Bronchial epithelial cell (primary cell): ENCODE measurements at places on chromosomes 3 and 15.

DNA sequence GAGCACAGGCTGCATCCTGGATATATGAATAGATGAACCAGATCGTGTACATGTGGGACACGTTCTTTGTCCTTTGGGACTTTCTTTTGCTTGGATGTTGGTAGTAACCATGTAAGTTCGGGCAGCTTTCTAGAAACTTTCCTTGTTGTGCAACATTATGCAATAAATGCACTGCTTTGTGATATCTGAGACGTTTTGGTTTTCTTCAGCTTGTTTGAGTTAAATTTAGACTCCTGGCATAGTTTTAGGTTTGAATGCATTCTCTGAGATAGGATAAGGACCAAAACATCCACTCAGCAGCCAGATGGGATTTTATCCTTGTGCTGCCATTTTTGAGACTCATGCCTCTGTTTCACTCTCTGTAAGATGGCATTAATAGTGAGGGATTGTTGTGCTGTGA, 158.9 kb downstream of the IGF1R start:
- DNase-seq: no peak

- no peak for DNase-seq
These were observed 261.4 kb downstream of the GBE1 start for GRCh38 chr3:81500039-81500438.

GRCh38 chr3:171526146-171526545, 65.9 kb upstream of the TNIK start:
- peak; percentile 49 for DNase-seq

DNA sequence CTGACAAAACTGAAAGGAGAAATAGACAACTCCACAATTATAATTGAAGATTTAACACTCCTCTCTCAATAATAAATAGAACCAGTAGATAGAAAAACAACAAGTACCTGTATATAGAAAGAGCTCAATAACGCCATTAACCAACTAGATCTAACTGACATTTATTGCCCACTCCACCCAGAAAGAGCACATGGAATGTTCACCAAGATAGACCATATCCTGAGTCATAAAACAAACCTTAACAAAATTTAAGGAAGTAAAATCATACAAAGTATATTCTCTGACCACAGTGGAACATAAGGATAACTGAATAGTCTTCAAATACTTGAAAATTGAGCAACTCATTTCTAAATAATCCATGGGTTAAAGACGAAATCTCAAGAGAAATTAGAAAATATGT, 25.1 kb downstream of the KBTBD12 start:
- DNase-seq: no peak

DNA sequence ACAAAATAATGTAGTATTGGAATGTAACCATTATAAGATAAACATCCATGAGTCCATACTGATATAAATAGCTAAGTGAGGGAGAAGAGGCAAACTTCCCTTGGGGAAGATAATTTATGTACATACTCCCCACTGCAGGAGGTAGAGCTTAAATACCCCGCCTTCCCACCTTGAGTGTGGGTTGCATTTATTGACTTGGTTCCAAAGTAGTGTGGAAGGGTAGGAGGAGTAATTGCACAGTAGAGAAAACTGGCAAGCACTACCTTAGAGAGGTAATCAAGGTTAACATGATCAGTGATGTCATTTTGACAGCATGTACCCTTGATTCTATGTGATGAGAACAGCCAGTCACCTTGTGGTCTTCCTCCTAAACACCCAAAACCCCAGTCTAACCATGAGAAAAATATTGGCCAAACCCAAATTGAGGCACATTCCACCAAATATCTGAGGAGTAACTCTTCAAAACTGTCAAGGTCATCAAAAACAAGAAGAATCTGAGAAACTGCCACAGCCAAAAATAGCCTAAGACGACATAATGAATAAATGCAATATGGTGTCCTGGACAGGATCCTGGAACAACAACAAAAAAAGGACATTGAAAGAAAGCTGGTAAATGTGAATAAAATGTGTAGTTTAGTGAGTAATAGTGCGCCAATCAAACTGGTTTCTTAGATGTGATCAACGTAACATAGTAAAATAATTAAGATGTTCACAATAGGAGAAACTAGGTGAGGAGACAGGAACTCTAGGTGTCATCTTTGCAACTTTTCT, 774 bp upstream of the CNOT10 start:
- no peak for DNase-seq

- no peak for DNase-seq
These were observed 384.8 kb downstream of the RBMS3 start for GRCh38 chr3:29665688-29666087.

DNA sequence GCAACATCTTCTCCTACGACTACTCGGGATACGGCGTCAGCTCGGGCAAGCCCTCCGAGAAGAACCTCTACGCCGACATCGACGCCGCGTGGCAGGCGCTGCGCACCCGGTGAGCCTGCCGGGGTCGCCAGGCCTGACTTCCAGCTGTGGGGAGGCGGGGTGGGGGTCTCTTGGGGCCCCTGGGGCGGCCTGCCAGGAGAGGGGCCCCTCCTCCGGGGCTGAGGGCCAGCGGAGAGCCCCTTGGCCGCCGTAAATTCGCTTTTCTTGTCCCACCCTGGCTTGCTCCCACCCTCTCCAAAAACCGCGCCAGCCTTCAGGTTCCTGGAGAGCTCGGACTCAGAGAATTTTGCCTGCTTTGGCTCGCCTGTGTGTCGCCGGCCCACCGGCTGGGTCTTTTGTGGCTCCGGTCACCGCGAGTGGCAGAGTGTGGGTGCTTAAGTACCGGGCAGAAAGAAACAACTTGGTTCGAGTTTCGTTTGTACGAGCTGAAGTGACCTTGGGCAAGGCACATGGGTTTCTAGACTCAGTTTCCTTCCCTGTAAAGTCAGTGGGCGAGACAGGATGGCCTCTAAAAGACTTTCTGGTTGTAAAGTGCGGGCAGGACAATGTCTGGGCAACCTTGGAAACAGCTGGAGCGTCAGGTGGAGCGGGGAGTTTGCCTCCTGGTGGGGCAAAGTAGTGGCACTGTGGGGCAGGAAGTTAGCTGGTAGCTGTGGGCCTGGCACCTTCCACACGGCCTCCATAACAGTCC, 976 bp downstream of the ABHD17C start:
- peak; percentile 51 for DNase-seq

GRCh38 chr3:46714728-46715506, 2.8 kb downstream of the PRSS50 start:
- DNase-seq: no peak

DNA sequence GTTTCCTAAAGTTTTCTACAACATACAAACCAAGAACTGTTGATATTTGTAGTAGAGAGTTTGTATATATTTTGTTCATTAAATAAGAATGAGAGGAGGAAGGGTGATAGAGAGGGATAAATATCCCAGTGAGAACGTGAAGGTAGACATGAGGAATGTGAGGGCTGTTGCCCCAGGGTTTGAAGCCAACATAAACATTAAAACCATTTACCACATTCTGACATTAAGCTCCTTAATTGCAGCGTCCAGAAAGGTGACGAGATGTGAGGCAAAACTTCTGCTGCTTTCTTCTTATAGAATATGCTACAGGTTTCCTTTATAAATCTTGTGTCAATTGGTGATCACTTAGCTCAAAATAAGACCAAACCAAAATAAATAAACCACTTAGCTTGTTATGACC, 267.8 kb upstream of the CNTN4 start:
- no peak for DNase-seq

DNA sequence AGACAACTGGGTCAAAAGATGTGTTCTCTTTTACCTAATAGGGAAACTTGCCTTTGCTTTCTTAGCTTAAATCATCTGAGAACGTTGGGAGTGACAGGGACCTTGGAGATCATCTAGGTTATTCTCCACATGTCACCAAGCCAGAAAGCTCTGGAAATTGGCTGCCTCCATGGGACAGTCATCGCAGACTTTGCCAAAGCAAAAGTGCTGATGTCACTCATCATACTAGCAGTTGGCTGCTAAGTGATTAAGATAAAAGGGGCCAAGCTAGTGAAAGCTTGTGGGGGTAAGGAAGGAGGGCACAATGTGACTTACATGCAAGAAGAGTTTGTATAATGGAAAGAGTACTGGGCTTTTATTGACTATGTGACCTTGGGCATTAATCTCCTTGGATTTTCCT, 198.0 kb upstream of the PFN2 start:
- DNase-seq: no peak

- no peak for DNase-seq
These were observed 199.8 kb downstream of the STT3B start for GRCh38 chr3:31732548-31732947.

- no peak for DNase-seq
These were observed 447.7 kb upstream of the DPPA4 start for GRCh38 chr3:109784852-109785631.
